ENCODE measurements at places on chromosomes 12 and 14. TPM values are rescaled to one million over a fixed set of nuclear protein-coding genes. Genes with fewer than 3 reads are reported as not detected.

GRCh38 chr14:45906257-45906656 lies 653.3 kb upstream of the MIS18BP1 start:
- DNase-seq: no peak

DNA sequence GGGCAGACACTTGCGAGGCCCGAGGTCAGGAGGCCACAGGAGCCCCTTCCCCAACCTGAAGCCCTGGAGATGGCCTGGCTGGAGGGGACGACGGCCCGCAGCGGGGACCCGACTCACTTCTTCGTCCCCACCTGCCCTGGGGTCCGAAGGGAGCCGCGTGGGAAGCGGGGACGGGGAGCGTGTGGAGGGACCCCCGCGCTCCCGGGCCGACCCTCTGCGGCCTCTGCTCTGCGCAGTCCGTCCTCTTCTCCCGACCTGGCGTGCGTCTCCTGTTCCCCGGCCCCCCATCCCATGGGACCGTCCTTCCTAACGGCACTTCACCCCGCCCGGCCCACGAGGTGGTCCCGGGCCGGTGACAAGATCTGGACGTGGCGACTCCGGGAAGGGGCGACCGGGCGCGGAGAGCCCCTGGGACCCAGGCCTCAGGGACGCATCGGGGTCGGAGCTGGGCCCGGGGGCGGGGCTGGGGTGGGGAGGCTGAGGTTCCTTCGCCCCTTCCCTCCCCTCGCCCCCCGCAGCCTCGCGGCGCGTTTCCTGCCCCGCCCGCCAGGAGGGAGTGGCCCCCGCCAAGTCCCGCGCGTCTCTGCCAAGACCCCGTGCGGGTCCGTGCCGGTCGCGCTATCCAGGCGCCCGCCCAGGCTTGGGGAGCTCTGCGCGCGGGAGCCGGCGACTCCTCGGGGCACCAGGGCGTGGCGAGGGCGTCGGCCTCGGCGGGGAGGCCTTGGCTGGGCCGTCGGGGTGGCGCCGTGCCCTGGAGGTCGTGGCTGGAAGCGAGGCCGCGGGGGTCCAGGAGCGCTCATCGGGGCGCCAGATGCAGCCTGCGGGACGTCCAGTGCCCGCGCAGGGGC lies 97.1 kb downstream of the TNFAIP2 start:
- no peak for DNase-seq

The PALS1 gene
- not detected for polyA plus RNA-seq

- DNase-seq: no peak
Observed at GRCh38 chr12:44709166-44709565, 166.9 kb downstream of the NELL2 start.

GRCh38 chr14:38710881-38711280 lies 392.2 kb downstream of the SEC23A start:
- no peak for DNase-seq

GRCh38 chr14:94356379-94357056 lies 31.9 kb downstream of the SERPINA1 start:
- no peak for DNase-seq

The EIF2B1 gene
- 37.6 TPM for polyA plus RNA-seq

GRCh38 chr14:53452005-53452673 lies 299.0 kb upstream of the DDHD1 start:
- DNase-seq: no peak

Measured in muscle of arm (tissue), 14 donors.